ENCODE measurements at places on chromosomes 2 and 18.

- no peak for DNase-seq
Observed at GRCh38 chr2:234967201-234967869, 15.5 kb downstream of the SH3BP4 start.

- DNase-seq: no peak
Observed at GRCh38 chr18:62725896-62726295, 10.6 kb downstream of the PHLPP1 start.

- DNase-seq: no peak
Observed at GRCh38 chr2:14536976-14537375, 95.5 kb upstream of the LRATD1 start.

GRCh38 chr2:67867735-67868134, 195.1 kb downstream of the C1D start:
- peak; percentile 40 for DNase-seq

GRCh38 chr18:57918601-57919000, 115.5 kb upstream of the ATP8B1 start:
- no peak for DNase-seq

DNA sequence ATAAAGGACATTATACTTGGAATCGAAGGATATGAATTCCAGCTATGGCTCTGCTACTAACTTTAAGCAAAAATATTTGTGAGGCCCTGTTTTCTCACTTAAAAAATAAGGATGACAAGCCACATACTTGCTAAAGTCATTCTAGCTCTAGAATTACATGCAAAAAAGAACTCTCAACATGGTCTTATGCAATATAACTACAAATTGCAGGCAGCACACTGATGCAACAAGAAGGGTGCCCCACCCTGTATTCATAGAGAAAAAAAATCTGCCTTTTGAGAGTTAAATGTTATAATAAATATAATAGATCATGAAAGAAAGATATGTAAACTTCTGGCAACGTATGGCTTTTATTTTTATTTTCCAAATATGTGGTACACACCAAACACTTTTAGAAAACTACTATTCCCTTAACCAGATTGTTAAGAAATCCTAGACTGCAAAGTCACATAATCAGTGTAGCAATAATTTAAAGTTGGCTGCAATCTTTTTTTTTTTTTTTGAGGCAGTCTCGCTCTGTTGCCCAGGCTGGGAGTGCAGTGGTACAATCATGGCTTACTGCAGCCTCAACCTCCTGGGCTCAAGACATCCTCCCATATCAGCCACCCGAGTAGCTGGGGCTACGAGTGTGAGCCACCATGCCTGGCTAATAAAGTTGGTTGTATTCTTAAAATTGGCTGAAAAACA, 40.2 kb upstream of the WDSUB1 start:
- peak; percentile 70 for DNase-seq

DNA sequence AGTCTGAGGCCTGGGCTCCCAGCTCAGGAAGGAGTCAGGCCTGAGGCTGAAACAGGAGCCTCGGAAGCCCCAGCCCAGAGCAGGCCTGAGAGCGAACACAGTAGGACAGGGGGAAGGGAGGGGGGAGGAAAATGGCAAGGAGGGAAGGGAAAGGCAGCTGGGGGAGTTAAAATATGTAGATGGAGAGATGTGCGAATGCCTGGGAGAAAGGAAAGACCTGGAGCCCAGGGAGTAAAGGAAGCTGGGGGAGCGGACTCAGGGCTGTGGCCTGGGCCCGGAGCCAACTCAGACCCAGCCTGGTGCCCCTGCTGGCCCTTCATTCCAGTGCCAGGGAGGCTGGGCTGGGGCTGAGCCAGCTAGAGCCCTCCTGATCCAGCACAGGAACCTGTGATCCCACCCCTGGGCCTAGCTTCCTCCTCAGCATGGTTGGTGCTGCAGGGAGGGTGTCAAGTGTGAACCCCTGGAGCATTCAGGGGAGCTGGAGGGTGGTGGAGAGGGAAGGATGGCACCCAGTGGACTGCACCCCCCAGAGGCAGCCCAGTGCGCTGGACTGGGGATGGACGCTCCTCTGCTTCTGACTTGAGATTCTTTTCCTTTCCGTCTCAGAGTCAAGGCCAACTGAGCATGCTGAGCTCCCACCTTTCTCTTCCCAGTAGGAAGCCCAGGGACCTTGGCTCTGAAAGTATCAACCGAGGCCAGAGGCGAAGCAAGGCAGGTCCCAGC, 46.3 kb downstream of the EMX1 start:
- DNase-seq: peak; percentile 14

- DNase-seq: no peak
Observed at GRCh38 chr2:72961036-72961720, 43.9 kb downstream of the EMX1 start.

- DNase-seq: no peak
Observed at GRCh38 chr2:112718863-112719370, 1.9 kb upstream of the NT5DC4 start.

GRCh38 chr18:58264840-58265239, 220.8 kb downstream of the NEDD4L start:
- no peak for DNase-seq
